ENCODE measurements at places on chromosomes 2 and 18.

DNA sequence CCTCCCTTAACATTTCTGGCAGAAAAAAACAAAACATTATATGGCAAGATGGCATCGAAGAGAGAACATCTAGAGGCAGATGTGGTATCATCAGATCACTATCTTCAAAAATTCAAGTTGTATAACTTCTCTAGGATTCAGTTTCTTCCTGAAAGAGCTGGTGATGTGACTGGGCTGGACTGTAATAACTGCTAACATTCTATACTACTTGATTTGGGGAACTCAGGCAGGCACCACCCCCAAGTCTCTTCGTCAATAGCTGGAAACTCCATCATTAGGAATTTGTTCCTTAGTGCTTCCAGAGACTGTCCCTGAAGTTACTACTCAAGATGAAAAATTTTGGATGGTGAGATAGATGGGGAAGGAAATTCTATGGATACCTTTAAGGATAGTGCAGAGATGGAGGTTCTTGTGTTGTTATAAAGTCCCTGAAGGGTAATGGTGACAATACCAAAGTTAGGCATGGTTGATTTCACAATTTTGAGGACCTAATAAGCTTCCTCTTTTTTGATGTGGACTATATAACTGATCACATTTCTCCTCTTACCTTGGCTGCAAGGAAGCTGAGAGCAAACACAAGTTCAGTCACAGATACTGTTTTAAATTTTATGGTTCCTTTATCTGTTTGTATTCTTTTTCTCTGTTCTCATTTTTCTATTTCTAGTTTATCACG lies 59.1 kb upstream of the PGAP1 start:
- no peak for DNase-seq

DNA sequence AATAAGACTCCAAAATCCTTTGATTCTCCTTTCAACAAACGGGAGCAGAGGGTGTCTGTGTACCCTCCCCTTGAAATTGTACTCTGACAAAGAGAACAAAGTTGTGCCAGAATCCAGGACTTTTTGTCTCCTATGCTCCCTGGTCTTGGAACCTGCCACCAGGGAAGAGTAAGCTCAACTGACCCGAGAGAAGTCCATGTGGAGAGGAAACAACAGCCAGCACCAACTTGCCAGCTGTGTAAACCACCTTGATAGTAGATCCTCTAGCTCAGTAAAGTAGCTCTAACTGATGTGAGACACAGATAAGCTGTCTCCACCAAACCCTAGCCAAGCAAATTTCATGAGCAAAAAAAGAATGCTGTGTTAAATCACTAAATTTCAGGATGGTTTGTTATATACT lies 46.9 kb downstream of the LNPK start:
- DNase-seq = no peak

DNA sequence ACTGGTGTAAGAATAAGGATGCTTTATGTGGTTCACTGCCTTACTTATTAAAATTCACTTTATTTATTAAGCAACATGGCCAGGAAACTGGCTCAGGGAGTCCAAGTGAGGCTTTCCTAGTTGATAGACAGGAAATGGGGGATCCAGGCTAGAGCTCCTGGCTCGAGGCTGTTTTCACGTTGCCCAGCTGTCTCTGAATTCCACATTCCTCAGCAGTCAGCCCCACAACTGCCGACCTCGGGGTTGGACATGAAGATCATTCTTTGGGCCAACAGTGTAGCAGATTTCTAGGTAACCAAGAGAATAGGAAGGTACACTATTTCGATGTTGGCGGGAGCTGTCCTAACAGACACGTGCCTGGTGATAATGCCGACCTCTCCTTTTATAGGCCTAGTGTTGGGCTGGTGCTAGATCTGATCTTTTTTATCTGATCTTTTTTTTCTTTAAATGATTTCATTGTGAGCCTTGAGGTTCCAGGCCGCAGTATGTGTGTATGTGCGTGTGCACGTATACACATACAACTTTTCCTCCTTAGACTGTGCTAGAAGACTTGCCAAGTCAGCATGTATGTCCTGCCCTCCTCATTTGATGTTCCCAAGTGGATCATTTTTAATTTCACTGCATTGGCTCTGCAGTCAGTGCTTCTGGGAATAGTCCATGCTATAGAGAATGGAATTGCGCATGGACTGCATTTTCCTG lies 103.5 kb downstream of the CABLES1 start:
- no peak for DNase-seq

DNA sequence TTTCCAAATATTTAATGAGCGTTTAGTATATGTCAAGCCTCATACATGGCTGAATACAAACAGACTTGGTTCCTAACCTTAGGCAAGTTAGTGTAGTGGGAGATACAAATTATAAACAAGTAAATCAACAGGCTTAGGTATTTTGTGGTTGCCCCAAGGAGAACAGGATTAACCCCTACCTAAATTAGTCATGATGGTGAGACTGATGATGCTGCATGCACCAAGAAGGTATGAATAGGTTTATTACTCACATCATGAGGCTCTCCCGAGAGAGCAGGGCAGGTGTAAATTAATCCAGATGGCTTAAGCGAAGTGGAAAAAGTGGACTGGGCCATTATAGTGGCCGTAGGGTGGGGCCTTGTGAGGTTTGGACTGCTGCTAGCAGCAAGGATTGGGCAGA lies 118.1 kb upstream of the GCFC2 start:
- DNase-seq = no peak

DNA sequence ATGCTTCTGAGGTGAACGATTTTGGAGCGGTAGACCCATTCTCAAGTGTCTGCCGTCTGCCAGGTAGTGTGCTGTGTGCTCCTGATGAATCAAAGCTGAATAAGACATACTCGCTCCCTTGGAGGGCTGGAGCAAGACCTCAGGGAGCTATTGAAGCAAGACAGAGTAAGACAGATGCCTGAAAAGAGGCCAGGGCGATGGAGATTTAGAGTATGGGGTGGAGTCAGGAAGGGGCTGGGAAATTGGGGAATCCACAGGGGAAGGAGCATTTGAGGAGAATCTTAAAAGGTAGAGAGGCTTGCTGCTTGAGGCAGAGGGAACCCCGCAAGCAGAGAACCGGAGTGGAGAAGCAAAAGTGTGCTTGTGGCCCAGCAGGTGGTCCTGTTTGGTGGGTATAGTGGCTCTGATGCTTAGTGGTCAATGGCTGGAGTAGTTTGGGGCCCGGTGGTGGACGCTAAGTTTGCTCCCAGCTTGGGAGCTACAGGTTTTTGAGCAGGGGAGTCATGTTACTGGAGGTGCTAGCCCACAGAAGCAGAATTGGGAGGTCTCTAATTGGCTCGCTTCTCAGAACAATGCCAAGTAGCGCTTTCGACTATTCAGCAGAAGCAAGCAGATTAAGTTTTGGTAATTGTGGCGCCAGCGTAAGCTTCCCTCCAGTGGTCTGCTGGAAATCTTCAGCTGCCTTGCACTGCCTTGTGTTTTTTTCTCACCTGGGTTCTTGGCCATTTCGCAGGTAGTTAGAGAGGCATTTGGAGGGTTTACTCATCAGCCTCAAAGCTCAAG lies 2.0 kb downstream of the CNNM4 start:
- no peak for DNase-seq

DNA sequence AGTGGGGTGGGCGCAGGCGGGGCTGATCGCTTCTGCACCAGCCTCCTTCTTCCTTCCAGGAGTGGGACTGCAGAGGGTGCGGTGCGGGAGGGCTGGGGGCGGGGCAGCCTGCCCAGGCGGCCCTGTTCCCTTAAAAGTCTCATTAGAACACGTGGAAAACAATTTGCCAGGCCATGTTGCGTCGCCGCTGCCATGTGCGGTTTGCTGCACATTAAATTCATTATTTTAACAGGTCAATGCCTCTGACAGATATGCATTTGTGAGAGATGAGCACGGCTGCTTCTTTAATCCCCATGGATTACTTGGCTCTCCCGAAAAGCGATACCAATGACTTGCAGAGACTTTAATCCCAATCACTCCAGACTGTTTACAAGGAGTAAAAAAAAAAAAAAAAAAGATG lies 139.0 kb downstream of the CELF4 start:
- DNase-seq = no peak

DNA sequence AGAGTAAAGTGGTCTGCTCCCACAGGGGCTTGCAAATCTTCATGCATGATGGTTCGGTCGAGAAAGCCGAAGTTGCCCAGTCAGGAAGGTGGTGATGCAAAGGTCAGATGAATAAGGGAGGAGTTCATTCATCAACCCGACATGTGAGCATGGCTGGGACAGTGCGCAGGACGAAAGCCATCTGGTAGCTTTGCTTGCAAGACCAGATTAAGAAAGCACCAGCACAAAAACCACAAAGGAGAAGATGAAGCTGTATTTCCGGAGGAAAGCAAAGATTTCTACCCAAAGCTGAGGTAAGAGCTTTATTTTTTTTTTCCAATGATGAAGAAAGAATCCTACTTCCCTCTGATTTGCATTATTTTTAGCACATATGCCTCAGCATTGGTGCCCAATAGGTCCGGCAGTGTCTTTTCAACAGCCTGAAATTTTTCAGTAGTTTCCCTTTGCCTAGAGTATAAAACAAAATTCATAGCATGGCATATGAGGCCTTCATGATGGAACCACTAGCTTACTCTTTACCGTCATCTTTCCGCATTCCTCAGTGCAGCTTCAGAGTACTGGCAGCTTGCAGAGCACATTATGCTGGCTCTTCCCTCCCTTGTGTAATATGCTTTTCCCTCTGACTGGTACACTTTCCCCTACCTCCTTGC lies 112.0 kb upstream of the THOC1 start:
- peak; percentile 55 for DNase-seq

- no peak for DNase-seq
These were observed 23.2 kb downstream of the MC2R start for GRCh38 chr18:13892098-13892497.

DNA sequence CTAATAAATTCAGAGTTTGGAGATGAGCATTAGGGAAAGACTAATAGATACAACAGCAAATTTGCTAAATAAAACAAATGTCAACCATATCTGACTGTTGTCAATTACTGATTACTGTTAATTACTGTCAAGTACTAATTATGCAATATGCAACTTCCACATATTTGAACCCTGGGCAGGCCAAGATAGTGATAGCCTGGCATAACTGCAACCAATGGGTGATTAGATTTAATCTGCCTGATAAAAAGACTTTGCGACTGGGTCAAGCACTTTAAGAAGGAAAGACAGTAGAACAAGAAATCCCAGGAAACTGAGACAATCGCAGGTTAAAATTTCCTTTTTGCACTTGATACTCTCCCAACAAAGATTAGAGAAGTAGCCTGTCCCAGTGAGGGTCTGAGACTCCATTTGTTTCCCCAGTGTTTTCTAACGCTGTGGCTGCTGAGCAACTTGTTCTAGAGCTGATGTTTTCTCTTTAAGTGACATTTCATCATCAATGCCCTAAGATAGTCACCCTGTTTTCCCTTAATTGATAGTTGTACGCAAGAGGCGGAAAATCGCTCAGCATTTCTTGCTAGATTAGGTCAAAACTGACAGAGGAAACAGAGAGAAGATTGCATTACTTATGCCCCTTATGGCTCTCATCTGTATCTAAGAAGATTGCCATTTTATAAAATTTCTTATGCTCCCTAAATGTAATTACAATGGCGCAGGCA lies 17.8 kb downstream of the ARHGAP15 start:
- no peak for DNase-seq

- no peak for DNase-seq
These were observed 192.6 kb downstream of the SH3RF3 start for GRCh38 chr2:109321570-109321969.

DNA sequence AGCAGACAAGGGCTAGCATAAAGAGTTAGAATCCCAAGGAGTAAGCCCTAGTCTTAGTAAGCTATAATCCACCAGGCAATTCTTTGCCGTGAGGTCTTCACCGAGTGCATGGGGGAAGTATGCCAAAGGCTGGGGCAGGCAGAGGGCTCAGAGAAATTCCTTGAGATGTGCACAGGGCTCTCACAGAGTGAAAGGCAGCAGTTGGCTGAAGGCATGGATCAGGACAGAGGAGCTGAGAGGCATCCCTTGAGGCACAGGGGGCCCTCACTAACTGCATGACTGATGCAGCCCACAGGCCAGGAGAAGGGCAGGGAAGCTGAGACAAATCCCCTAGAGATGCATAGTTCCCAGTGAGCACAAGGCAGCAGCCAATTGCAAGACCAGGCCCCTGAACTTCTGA lies 34.1 kb downstream of the PTH2R start:
- no peak for DNase-seq

- DNase-seq = no peak
These were observed 327.8 kb upstream of the FANCL start for GRCh38 chr2:58568901-58569300.
